ENCODE measurements at places on chromosomes 1 and 21. TPM values are rescaled to one million over a fixed set of nuclear protein-coding genes. Genes with fewer than 3 reads are reported as not detected.

DNA sequence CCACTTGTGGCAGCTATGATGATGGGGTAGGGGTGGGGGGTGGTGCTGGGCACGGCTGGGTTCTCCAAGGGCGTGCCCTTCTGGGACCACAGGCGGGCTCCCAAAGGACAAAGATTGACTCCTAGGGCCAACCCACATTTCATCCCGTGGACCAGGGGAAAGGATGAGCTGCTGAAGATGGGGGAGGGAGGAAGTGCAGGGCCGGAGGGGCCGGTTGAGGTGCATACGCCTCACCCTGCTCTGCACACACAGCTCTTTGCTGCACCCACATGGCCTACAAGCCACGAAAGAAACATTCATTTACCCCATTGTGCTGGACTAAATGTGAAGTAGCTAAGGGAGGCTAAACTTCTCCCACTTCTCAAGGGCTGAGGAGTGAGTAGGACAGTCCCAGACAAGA is 34.2 kb upstream of the GNPAT start:
- no peak overlapping the region for H3K4me3 ChIP-seq
- DNase-seq = no peak
- H3K36me3 ChIP-seq = no peaks in the 10 kb centered on the region

DNA sequence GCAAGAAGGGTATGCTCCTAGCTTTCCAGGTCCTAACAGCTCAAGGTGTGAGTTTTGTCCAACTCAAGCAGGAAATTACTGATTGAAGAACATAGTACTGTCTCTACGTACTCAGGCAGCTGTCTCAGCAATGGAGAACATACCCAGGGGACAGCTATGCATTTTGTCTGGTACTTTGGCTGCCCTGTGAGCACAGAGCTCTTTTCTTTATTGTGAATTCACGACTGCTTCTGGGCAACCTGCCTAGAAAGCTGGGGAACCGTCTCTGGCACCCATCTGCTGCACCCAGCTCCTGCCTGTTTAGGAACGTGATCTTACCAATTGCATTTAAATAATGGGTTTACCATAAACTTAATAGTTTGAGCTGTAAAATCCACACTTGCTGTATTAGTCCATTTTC is 258.1 kb downstream of the HHAT start:
- H3K36me3 ChIP-seq = no peaks in the 10 kb centered on the region
- H3K4me1 ChIP-seq = no peaks in the 10 kb centered on the region
- no peak for DNase-seq
- no peak overlapping the region for H3K27ac ChIP-seq
- H3K27me3 ChIP-seq = no peaks in the 10 kb centered on the region
- no peak overlapping the region for H3K4me3 ChIP-seq

DNA sequence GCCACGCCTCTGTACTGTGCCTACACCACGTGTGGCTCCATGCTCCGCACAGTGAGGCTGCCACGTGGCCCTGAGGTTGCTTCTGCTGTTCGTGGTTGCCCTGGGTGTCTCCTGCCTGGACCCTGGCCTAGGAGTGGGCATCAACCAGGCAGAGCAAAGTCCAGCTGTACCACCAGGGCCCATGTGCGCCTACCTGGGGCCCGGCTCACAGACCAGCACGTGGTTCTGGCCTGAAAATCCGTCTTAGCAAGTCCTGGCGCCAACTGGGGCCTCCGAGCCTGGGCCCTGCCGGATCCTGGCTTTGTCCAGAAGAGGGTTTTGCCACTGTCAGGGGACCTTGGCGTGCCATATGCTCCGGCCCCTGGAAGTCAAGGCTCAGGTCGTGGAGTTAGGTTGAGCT is 107.1 kb upstream of the TTC34 start:
- no peaks in the 10 kb centered on the region for H3K4me1 ChIP-seq
- peaks cover 61% of the 10 kb centered on the region for H3K27me3 ChIP-seq
- no peak overlapping the region for H3K27ac ChIP-seq
- H3K4me3 ChIP-seq = no peak overlapping the region

CFHR5 gene
- not detected for total RNA-seq

DNA sequence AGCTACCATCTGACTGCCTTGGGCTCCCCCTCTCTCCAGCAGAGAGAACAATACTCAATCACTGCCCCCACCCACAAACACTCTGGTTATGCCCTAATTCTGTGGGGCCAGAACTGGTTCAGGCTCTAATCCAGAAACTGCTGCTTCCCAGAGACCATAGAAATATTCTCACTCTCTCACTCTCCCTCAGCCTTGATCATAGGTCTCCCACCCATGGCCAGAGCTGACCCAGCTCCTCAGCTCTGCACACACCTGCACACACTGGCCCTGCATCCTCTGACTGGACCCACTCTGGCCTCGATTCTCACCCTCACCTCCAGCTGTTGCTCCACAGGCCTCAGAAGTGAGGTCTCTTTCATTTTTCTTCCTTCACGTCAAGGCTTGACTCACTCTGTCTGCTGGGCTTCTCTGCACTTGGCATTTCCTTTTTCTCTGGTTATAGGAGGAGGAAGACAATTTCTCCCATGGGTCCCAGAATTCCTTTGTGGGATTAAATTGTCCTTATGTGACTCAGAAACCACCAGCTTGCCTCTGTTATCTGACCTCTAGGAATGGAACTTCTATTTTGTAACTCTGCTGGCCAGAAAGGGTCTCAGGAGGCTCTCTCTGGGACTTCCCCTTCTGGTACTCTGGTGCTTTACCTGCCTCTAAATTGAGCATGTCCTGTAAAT is 15.6 kb upstream of the ZMYM6 start:
- no peaks in the 10 kb centered on the region for H3K36me3 ChIP-seq
- no peak overlapping the region for H3K27ac ChIP-seq
- no peak overlapping the region for H3K4me3 ChIP-seq
- DNase-seq = no peak
- H3K4me1 ChIP-seq = no peaks in the 10 kb centered on the region

PLEKHN1 gene
- not detected for total RNA-seq

GRCh38 chr1:49197081-49197480 is 420.4 kb upstream of the BEND5 start:
- no peak overlapping the region for H3K4me3 ChIP-seq
- no peak for DNase-seq
- no peak overlapping the region for H3K27ac ChIP-seq
- no peaks in the 10 kb centered on the region for H3K4me1 ChIP-seq
- no peaks in the 10 kb centered on the region for H3K27me3 ChIP-seq

- H3K36me3 ChIP-seq = no peaks in the 10 kb centered on the region
- H3K27ac ChIP-seq = no peak overlapping the region
- H3K27me3 ChIP-seq = no peaks in the 10 kb centered on the region
- no peaks in the 10 kb centered on the region for H3K4me1 ChIP-seq
- H3K4me3 ChIP-seq = no peak overlapping the region
These were observed 211.9 kb upstream of the VAMP3 start for GRCh38 chr1:7558921-7559869.

- peaks cover 20% of the 10 kb centered on the region for H3K4me1 ChIP-seq
- no peak overlapping the region for H3K27ac ChIP-seq
- no peak for DNase-seq
- no peaks in the 10 kb centered on the region for H3K36me3 ChIP-seq
These were observed 40.2 kb downstream of the PIK3CD start for GRCh38 chr1:9691691-9692090.

DNA sequence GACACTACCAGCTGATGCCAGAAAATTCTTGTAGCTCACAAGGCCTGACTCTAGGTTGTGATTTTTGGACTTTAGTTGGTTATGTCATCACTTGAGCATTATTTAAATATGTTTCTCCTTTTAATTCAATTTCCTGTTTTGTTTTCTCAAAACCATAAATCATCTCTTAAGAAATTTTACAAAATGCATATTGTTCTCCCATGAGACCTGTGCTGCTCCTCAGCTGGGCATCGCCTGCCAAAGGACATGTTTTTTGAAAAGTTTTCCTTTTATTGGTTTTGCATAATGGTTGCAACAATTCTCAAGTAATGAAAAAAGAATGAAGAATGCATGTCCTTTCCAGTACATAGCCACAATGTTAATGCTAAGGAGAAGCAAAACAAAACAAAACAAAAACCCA is 204.7 kb upstream of the LYPLAL1 start:
- no peaks in the 10 kb centered on the region for H3K27me3 ChIP-seq
- H3K27ac ChIP-seq = no peak overlapping the region
- H3K4me3 ChIP-seq = no peak overlapping the region

- DNase-seq = no peak
- peak overlapping the region; percentile 19 for H3K27ac ChIP-seq
- H3K27me3 ChIP-seq = no peaks in the 10 kb centered on the region
- H3K4me3 ChIP-seq = no peak overlapping the region
- peaks cover 48% of the 10 kb centered on the region for H3K4me1 ChIP-seq
- no peaks in the 10 kb centered on the region for H3K36me3 ChIP-seq
These were observed 7.8 kb downstream of the DIPK1A start for GRCh38 chr1:92953491-92953890.

All from psoas muscle (tissue), 8 donors.